ENCODE measurements at places on chromosomes 12 and 14.
A peak's percentile ranks its signal among the peaks of the same experiment; 100 is the strongest.

DNA sequence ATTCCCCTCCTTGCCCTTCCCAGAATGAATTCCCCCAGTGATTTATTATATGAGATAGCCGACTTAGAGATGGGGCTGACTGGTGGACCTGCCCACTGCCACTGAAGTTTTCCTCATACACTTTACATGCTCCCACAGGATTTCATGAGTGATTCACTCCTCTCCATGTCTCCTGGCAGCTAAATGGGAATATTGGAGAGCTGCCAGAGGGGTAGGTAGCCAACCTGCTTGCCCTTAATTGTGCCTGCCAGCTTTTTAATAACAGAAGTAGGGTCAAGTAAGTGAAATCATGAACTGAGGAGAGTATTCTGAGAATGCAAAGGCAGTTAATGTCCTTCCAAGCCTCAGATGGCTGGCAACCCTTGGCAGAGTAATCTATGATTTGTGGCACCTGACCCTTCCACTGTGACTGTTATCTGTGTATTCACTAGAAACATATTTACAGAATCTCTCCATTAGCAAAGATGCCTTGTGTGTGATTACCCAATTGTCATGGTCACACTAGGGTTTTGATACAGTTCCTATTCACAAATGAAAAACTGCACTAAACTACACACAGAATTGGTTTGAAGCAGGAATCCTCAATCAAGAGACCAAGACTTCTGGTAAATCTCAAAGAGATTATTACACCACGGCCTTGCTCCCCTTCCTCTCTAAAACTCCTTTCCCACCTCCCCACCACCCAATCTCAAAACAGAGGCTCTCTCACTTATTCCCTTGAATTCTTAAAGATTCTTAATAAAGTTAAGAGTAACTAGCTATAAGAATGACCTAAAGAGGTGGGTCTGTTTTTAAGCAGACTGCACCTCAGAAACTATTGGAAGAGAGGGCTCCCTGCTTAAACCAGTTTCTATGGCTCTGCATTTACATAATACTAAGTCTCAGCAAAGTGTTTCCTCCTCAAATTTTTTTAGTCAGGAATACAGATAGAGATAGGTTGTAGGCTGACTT, 17.2 kb downstream of the NKX2-1 start:
- no peak for DNase-seq

DNA sequence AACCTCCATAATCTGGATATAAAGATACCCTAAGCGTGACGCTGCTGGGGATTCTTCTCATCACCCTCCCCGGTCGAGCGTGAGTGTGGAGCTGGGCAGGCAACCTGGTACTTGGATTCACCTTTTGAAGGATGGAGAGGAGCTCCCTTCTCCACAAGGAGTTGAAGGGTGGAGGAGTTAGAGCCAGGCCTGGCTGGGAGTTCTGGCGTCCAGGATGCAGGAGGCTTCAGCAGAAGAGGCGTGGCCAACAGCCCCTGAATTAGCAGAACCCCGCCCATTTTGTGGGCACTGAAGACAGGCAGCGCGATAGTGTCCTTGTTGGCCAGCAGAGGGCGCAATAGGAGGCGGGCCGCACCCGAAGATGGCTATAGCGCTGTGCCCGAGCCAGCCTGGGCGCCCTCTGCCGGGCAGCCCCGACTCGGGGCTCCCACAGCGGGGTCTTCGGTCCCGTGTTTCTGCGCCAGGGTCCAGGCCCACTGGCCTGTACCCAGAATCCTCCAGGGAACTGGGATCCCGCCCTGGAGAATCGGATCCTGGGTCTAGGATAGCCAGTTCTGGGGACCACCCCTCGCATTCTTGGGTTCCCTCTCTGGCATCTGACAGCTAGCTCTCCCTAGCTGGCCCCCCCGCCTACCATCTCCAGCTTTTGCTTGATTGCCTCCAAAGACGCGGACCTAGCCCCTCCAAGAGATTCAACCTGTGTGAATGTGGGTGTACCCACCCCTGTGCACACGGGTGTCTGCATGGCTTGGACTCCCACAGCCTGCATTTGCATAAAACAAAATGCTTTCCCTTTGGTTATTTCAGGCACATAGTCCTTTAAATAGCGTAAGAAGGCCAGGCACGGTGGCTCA, 26.0 kb upstream of the SMUG1 start:
- peak; percentile 43 for DNase-seq

GRCh38 chr14:91501951-91502930, 7.9 kb downstream of the PPP4R3A start:
- DNase-seq = no peak

- no peak for DNase-seq
These were observed 17.4 kb upstream of the CLMN start for GRCh38 chr14:95337041-95337595.

DNA sequence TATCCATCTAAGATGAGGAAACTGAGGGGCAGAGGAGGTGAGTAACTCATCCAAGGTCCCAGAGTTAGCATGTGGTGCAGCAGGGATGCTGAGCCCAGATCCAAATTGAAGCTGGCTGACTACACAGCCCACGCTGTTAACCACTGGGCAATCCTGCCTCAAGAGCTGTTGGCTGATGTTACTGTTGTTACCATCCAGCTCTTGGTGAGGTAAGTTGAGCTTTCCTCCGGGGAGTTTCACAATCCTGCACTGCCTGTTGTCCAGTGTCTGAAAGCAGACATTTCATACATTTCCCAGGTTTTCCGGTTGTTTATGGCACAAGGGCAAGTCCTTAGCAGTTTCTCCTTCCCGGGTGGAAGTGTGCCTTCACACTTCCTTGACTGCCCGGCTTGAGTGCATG, 14.5 kb downstream of the CYP46A1 start:
- no peak for DNase-seq

- DNase-seq = no peak
These were observed 15.6 kb downstream of the CCER1 start for GRCh38 chr12:90939382-90939781.

DNA sequence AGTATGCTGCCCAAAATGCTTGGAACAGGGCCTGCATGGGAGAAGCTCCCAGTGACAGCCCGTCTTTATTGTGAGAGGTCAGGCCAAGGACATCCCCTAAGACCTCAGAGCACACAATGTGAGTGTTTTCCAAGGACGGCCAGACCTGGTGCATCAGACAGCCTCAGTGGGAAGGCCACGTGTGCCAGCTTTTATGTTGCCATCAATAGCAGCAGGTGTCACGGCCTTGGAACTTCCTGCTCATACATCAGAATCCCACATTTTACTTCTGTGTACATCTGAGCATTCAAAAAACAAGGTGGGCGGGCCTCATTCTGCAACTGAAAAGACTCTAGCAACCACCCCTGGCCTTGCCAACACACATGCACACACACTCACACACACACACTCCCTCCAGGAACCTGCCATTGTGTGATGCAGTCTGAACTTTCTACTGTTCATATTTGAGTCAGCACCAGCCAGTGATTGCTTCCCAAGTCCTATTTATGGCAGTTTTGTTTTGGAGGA, 753.1 kb upstream of the TBX3 start:
- no peak for DNase-seq

- DNase-seq = no peak
These were observed 8.5 kb downstream of the L3HYPDH start for GRCh38 chr14:59475709-59476108.

GRCh38 chr12:83083616-83084015, 396.9 kb downstream of the TMTC2 start:
- DNase-seq = no peak

DNA sequence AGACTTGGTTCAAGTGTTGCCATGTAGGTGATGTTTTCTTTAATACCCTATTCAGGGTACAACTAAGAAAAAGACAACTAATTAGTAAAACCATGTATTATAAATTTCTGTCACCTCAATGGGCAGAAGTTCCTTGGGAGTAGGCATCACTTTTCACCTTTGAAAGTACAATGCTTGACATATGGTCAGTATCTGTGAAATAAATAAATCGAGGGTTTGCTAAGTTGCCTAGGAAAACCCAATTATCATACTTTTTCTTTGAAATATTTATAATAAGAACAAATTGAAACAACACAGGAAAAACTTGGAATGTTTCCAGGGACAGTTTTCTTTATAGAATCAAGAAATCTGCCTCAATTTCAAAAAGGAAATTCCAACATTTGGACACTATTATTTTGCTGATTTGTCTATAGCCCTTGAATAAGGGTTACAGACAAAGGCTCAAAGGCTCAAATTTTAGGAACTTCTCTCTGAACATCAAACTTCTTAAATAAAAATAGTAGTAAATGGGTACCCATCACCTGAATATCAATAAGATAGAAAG, 13.7 kb downstream of the FGD6 start:
- DNase-seq = no peak

DNA sequence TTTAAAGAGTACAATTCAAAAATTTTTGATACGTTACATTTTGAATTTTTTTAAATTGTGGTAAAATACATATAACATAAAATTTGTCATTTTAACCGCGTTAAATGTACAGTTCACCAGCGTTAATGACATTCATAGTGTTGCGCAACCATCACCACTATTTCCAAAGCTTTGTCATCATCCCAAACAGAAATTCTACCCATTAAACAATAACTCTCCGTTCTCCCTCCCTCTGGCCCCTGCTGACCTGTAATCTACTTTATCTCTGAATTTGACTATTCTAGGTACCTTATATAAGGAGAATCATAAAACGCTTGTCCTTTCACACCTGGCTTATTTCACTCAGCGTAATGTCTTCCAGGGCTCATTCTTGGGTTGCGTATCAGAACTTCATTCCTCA, 69.1 kb upstream of the DYNC1H1 start:
- DNase-seq = no peak

DNA sequence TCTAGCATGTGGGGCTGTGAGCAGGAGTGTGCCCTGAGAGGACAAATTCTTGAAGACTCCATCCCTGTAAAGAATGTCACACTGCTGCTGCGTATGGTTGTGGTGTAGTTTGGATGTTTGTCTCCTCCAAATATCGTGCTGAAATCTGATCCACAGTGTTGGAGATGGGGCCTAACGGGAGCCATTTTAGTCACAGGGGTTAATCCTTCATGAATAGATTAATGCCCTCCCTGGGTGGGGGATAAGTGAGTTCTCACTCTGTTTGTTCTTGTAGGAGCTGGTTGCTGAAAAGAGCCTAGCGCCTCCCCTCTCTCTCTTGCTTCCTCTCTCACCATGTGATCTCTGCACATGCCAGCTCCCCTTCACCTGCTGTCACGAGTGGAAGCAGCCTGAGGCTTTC, 94.5 kb upstream of the VASH1 start:
- DNase-seq = no peak

DNA sequence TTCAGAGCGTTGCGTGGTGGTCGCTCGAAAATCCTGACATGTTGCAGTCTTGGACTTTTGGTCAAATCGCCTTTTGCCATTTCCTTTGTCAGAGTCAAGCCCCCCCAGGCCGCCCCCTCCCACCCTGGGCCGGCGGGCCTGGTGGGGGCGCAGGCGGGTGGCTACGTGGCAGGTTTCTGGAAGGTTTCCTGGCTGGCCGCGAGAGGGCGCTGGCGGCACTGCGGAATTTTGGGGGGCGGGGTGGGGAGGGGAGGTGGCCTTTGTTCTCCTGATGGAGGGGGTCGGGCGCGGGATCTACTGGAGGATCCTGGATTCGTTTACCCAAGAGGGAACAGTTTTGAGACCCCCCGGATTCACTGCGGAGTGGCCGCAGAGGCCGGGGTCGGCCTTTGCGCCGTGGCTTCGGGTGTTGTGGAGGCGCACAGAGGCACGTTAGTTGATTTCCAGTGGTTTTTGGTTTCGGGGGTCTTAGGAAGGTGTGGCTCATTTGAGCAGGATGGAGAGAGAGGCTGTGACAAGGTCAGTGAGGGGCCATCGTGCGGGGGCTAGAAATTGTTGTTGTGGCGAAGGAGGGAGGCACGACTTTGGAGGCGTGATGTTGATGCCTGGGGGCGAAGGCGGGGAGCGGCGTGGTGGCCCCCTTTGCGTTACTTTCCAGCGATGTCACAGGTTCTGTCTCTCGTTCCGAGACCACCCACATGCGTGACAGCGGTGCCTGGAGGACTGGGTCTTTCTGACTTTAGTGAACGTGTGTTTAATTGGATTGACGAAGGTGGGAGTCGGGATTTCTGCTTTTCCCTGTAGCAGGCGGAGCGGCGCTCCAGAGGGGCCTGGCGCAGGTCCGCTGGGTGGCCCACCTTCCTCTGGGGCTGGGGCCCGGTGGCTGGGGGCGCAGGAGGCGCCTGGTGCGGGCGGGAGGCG, 1.4 kb downstream of the MEG3 start:
- no peak for DNase-seq

DNA sequence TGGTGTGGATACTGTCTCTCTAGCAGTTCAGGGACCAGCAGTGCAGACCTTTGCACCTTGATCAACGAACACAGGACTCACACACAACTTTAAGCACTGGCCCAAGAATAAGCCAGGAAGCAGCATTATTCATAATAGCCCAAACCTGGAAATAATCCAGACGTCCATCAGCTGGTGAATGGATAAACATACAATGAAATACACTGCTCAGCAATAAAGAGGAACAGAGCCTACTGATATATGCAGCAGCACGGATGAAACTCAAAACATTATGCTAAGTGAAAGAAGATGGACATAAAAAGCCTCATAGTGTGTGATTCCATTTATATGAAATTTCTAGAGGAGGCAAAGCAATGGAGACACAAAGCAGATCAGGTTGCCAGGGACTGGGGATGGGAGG, 303.9 kb upstream of the FKBP4 start:
- no peak for DNase-seq

GRCh38 chr12:80443974-80444666, at the start of gene PTPRQ:
Gene PTPRQ (plus strand): TSS chr12:80444235. CDS start chr12:80444346, 111 bp downstream.
- no peak for DNase-seq

- no peak for DNase-seq
These were observed 93.5 kb downstream of the RTN1 start for GRCh38 chr14:59777006-59777579.

- DNase-seq = no peak
These were observed 10.9 kb upstream of the IL26 start for GRCh38 chr12:68236421-68237059.

- DNase-seq = no peak
These were observed 76.3 kb downstream of the SCFD1 start for GRCh38 chr14:30698463-30698862.

DNA sequence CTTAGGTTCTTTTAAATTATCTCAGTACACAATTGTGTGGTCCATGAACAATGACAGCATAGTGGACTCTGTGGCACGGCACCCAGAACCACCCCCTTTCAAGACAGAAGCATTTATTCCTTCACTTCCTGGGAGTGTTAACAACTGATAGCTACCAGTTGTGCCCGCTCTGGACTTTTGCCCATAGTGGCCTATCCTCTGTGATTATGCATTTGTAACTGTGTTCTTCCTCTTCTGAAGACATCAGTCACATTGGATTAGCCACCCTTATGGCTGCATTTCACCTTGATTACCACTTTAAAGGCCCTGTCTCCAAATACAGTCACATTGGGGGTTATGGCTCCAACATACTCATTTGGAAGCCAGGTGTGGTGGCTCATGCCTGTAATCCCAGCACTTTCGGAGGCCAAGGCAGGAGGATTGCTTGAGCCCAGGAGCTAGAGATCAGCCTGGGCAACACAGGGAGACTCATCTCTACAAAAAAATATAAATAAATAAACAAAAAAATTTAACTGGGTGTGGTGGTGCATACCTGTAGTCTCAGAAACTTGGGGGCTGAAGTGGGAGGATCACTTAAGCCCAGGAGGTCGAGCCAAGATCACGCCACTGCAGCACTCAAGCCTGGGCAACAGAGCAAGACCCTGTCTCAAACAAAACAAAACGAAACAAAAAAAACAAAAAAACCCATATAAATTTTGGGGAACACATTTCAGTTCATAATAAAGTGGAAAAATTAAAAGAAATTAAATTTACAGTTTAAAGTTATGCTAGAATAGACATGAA, 27.6 kb upstream of the PHC1 start:
- DNase-seq = no peak
